Stimulated activated CD8-positive, alpha-beta memory T cell treated with anti-CD3 and anti-CD28 coated beads, Interleukin-15, amount 100 ng/mL, for 48 hours (primary cell): ENCODE measurements at places on chromosomes 7 and 10.

GRCh38 chr10:55668326-55668922 lies 692.6 kb downstream of the ZWINT start:
- no peak for DNase-seq

- no peak for DNase-seq
Measured at GRCh38 chr7:44182827-44183226, 6.4 kb downstream of the GCK start.

- DNase-seq: peak; percentile 48
Measured at GRCh38 chr10:62732841-62733653, 71.5 kb upstream of the ADO start.

DNA sequence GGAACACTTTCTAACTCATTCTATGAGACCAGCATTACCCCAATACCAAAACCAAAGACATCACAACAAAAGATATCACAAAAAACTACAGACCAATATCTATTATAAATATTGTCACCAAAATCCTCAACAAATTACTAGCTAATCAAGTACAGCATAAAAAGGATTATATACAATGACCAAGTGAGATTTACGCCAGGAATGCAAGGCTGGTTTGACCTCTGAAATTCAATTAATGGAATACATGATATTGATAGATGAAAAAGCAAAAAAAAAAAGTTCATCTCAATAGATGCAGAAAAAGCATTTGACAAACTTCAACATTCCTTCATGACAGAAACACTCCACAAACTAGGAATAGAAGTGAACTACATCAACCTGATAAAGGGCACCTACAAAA lies 175.3 kb downstream of the LCOR start:
- no peak for DNase-seq

DNA sequence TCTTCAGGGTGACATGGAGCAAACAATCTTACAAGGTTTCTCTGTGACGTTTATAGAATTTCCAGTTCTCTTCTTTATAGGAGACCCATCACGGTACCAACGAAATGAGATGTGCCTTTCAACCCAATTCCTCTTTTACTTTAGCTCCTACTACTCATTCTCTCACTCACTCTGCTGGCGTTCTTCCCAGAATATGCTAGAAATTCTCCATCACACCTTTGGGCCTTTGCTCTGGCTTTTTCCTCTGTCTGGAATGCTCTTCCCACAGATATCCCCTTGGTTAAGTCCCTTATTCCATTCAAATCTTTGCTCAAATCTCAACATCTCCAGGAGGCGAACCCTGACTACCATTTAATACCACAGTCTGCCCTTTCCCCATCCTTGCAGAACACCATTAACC lies 39.0 kb downstream of the SEMA3C start:
- DNase-seq: no peak

- DNase-seq: no peak
Measured at GRCh38 chr10:91756286-91756685, 41.9 kb upstream of the TNKS2 start.

- no peak for DNase-seq
Measured at GRCh38 chr7:2034291-2035201, 198.2 kb downstream of the MAD1L1 start.

GRCh38 chr7:139490130-139490529 lies 6.7 kb upstream of the KLRG2 start:
- DNase-seq: no peak

DNA sequence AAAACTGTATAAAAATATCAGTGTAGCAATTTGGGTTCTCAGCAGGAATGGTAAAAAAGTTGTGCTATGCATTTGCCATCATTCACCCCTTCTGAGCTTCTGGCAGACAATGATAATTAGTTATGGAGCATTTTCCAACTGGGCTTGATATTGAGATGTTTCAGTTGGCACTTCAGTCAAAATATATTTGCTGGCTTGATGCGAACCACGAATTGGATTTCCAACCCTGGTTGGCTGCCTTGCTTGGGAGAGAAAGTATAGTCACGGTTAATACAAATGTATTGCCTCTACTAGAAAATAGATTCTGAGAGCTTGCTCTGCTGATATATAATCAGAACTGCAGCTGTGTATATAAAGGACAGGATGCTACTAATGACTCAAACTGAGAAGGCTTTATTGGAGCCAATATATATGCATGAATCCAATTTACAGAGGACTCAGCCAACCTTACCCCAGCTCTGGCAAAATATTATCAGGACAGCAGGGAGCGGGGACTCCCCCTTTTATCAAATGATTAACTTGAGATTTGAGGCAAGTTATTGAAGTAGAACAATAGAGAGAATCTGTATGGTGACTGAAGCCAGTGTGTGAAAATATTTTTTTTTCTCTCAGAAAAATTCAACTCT lies 219.8 kb upstream of the SMIM30 start:
- no peak for DNase-seq

- no peak for DNase-seq
Measured at GRCh38 chr7:93941945-93942344, 20.4 kb downstream of the GNG11 start.

GRCh38 chr7:122383934-122384333 lies 79.4 kb upstream of the FEZF1 start:
- no peak for DNase-seq

DNA sequence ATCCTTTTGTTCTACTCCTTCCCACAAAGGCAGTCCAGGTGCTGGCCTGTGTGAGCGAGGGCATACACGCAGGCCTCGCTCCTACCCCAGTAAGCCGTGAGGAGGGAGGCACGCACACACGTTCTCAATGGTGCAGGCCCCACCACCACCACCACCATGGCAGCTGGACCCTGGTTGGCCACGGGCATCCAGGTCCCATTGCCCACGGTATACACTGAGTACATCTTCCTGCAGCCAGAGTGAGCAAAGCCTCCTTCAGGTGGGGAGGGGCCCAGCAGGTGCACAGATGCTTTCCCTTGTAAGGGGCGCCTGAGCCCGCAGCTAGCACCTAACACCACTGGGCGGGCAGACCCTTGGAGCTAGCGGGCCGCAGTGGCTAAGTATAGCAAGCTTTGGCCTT lies 373.3 kb upstream of the MKI67 start:
- DNase-seq: no peak

DNA sequence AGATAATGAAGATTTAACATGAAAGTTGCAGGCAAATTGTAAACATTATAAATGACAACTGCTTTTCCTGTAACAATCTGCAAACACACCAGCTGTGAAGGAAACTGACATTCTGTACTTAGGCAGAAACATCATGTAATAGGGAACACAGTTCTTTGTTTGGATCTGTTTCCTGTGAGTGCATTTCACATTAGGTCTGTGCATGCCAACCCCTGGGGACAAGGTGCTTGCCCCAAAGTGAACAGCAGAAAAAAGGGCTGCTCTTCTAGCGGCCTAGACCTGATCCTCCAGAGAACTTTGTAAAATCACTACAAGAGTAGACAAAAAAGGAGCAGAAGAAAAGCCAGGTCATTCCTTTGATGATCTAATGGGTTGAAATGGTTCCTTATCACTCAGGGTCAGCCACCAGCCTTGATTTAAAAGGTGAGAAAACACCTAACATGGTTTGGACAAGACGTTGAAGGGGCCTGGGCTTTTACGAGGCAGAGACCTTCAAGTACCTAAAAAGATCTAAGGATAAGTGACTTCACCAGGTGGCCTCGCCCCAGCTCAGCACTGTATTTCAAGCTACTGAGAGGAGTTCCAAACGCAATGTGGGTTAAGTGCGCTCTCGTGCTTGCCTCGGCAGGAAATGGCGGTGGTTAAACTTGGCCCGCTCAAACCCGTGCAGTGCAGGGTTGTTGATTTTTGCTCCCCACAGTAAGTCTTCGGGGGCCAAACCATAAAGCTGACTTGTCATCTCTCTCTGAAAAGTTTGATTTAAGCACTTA lies 249.7 kb downstream of the CREB5 start:
- no peak for DNase-seq

- no peak for DNase-seq
Measured at GRCh38 chr10:33026422-33026821, 68.4 kb upstream of the ITGB1 start.

DNA sequence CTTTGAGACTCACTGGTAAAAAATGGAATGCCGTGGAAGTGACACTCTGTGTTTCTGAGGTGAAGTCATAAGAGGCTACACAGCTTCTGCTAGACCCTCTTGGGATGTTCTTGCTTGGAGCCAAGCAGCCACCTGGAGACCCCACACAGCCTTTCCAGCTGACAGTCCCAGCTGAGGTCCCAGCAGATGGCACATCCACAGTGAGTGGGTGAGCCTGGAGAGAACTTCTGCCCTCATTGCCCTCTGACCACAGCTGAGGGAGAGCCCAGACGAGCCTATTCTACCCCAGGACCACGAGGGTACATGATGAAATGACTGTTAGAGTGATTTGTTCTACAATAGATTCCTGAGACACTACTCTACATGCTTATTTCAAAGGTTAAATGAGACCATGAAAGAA lies 44.3 kb downstream of the CXCL12 start:
- DNase-seq: no peak

GRCh38 chr7:41420421-41420820 lies 282.5 kb downstream of the INHBA start:
- DNase-seq: no peak

DNA sequence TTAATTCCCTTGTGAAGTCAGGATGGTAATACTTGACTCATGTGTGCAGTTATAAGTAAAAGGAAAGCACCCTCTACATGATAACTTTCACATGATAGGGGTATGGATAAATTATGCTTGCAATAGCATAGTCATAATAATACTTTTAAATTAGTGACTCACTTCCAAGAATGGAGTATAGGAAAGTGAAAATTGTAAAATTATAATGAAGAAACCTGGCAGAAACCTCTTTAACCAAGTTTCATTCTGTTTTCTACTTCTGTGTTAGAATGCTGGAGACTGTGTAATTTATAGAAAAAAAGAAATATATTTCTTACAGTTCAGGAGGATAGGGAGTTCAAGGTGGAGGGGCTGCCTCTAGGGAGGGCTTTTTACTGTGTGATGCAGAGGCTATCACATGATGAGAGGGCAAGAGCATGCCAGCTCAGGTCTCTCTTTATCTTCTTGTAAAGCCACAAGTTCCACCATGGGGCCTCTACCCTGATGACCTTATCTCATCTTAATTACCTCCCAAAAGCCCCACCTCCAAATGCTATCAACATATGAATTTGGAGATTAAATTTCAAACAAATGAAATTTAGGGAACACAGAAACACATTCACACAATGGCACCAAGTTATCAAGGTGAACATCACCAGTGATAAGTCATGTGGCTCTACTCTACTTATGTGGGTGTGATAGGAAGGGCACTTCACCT lies 43.2 kb downstream of the HDAC9 start:
- no peak for DNase-seq

DNA sequence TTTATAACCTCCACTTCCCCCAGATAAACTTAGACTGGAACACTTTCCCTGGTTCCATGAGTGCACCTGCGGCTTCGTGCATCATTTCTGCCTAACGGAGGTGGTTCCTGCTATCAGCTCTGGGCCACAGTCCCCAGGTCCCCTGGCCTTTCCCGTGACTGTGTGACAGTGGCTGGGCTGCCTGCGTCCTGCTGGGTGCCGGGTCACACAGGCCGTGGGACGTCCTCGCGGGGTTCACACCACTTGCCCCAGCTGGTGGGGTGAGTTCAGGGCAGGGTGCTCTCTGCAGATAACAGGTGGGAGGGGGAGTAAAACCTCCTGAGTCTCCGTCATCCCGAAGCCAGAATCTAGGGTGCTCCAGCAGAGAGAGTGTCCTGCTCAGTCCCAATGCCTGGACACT lies 58.7 kb upstream of the CFAP46 start:
- no peak for DNase-seq

GRCh38 chr7:149398195-149398820 lies 62.6 kb downstream of the ZNF777 start:
- DNase-seq: no peak

- DNase-seq: peak; percentile 25
Measured at GRCh38 chr10:117442944-117443685, 67.9 kb upstream of the PDZD8 start.

DNA sequence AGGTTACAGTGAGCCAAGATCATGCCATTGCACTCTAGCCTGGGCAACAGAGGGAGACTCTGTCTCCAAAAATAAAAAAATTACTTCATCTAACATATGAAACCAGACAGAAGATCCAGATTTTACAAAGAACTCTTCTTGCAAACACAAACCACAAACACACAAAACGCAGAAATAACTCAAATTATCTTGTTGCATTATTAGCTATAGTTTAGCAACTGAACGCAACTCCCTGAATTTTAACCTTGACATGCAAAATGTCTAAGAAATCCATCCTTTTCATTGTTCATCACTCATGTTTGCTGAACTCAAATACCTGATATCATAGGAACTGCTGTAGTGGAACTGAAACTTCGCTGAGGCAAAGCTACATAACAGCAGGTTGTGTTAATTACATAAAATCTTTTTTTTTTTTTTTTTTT lies 64.1 kb downstream of the MICU1 start:
- no peak for DNase-seq

GRCh38 chr7:102119213-102119651 lies 167.4 kb upstream of the SH2B2 start:
- no peak for DNase-seq

DNA sequence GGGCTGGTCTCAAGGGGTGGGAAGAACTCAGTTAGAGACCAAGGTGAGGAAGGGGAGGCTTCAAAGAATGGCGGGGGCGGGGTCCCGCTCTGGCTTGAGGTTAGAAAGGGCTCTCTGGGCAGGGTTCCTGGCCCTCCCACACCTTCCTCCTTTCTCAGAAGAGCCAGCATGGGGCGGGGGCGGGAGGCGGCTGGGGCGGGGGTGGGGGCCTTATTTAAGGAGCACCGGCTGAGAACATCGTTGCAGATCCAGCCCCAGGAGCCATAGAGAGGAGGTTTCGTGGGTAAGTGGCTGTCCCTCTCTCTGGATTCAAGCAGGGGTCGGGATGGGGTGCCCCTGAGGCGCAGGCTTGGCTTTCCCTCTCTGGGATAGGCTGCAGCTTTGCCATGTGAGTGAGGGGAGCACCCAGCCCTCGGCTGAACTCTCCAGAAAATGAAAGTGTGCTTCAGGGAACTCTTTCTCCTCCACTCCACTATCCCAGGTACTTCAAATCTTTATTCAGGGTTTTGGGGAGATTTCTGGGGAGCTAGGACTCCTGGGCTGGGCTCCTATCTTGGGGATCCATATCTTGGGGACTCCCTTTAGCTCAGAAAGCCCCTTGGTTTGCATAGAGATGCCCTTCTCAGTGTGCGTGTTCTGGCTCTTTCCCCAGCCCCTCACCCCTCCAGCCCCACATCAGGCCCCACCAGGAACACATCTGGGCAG lies 3.3 kb upstream of the CUEDC2 start:
- no peak for DNase-seq

GRCh38 chr10:112913661-112914287 lies 36.3 kb upstream of the TCF7L2 start:
- no peak for DNase-seq

GRCh38 chr10:81820418-81820817 lies 54.6 kb upstream of the NRG3 start:
- DNase-seq: no peak

- no peak for DNase-seq
Measured at GRCh38 chr7:43849047-43849446, 20.3 kb downstream of the MRPS24 start.

DNA sequence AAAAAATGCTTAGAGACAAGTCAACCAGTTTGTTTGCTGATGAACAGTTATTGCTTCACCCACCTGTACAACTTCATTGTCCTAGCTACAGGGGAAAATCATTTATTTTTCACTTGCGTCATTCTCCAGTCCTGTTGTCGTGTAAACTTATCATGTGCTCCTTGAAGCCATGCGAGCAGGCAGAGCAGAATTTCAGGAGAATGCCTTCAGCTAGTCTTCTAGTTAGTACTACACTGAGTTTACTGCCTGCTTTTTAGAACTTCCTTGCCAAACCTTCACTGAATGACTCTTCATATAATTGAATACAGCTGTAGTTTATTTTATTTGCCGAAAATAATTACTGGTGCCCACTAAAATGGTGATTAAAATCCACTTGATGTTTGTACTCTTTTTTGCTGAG lies 15.6 kb downstream of the RPA3 start:
- no peak for DNase-seq

GRCh38 chr7:127897704-127898454 lies 133.4 kb downstream of the LRRC4 start:
- DNase-seq: peak; percentile 16
